ENCODE measurements at places on chromosomes 12 and 14.

- DNase-seq, result no peak
Observed at GRCh38 chr14:96653597-96653996, 143.6 kb upstream of the VRK1 start.

DNA sequence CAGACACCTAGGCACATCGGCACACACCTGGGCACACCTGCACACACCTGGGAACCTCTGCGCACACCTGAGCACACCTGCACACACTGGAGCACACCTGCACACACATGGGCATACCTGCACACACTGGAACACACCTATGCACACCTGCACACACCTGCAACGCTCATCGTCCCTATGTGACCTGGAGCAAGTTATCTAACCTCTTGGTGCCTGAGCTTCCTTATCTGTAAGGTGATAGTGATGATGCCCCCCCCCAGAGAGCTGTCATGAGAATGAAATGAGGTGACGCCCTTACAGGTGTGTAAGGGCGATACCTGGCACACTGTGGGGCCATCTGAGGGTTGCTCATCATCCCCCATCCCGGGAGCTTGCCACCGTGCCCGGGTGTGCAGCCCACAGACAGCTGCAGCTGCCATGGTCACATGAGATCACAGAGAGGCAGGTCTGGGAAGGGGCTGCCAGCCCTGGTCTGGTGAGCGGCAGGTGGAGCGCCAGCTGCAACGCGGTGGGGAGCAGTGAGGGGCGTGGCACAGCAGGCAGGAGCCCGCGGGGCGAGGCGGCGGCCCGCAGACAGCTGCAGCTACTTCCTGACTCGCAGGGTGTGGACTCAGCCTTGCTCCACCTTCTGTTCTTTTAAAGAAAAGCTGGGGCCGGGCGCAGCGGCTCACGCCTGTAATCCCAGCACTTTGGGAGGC is 59.9 kb upstream of the FBRSL1 start:
- peak; percentile 20 for DNase-seq

GRCh38 chr14:103740991-103741689 is 25.5 kb downstream of the ZFYVE21 start:
- DNase-seq, result no peak

DNA sequence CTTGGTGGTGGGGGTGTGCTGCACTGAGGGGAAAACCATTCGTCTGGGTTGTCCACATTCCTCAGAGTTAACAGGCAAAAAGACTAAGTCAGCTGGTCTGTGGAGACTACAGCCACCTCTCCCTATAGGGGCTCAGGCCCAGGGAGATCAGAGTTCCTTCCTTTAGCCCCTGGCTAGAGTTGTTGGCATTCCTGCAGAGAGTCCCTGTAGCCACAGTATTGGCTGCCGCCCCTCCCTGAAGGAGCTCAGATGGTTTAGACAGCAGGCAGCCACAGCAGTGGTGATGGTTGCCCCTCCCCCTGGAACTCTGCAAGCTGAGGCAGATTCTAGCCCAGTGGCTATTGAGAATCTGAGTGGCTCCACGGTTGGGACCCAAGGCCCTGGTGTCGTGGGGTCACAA is 1072.5 kb upstream of the ATXN7L3B start:
- DNase-seq, result no peak

DNA sequence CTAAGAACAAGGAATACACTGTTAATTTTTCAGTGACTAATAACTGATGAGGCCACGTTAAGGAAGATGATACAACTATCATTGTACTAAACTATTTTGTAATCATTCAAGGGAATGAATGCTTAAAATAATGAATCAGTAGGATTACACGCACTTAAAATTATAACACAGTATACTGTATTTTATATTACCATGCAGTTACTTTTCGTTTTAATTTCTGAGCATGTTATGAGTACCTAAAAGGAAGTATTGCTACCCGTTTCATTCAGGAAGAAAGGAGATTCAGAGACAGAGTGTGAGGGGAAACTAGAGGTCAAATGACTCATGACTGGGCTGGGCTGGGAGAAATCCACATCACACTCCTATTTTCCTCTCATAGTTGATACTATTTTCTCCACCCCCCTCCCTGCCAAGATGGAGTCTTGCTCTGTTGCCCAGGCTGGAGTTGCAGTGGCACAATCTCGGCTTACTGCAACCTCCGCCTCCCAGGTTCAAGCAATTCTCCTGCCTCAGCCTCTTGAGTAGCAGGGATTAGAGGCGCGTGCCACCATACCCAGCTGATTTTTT is 202.0 kb downstream of the PPM1H start:
- DNase-seq, result no peak

DNA sequence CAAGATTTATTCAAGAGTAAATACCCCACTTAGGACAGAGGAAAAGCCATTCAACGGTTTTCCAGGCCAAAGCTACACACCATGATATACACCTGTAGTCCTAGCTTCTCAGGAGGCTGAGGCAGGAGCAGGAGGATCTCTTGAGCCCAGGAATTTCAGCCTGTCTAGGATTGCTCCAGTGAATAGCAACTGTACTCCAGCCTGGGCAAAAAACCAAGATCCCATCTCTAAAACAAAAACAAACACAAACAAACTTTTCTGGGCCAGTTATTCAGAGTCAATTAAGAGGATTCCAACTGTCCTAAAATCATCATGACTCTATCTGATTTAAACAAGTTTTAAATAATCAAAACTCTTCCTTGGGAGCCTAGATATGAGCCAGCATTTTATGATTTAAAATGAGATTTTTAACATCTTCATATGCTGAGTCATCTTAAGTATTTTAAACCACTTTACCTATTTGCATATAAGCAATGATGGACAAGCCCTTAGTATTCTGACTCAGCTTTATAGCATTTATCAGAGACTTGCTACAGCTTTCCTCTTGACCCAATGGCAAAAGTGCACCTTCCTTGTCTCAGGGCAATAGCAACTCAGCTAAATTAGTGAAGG is 77.1 kb downstream of the KCNMB4 start:
- no peak for DNase-seq

DNA sequence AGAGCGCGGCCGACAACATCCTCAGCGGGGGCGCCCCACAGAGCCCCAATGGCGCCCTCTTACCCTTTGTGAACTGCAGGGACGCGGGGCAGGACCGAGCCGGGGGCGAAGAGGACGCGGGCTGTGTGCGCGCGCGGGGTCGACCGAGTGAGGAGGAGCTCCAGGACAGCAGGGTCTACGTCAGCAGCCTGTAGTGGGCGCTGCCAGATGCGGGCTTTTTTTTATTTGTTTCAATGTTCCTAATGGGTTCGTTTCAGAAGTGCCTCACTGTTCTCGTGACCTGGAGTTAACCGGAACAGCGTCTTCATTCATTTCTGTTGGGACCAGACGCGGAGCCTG is 103.8 kb upstream of the FKBP4 start:
- DNase-seq, result peak; percentile 11

DNA sequence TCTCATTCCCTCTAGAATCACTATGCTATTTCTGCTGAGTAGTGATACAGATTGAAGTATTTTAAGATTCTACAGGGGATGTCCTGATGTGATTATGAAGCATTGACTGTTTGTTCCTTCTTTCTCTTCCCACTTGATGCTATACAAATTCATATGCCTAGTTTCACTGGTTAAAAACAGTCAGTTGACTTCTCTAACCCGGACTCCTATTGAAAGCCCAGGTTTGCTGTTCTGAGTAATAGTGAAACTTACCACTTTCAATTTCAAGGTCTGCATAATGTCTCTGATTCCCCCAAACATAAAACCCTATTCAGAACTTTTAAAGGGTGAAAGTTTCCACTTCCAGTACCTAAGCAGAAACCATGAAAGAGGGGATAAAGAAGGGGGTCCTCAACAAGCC is 117.7 kb upstream of the RPL10L start:
- no peak for DNase-seq

- DNase-seq, result no peak
Observed at GRCh38 chr14:99199846-99200653, 71.9 kb downstream of the BCL11B start.

- no peak for DNase-seq
Observed at GRCh38 chr12:88338486-88338885, 196.4 kb downstream of the TMTC3 start.

GRCh38 chr12:109573914-109574244 is 285 bp downstream of the MVK start:
- no peak for DNase-seq

DNA sequence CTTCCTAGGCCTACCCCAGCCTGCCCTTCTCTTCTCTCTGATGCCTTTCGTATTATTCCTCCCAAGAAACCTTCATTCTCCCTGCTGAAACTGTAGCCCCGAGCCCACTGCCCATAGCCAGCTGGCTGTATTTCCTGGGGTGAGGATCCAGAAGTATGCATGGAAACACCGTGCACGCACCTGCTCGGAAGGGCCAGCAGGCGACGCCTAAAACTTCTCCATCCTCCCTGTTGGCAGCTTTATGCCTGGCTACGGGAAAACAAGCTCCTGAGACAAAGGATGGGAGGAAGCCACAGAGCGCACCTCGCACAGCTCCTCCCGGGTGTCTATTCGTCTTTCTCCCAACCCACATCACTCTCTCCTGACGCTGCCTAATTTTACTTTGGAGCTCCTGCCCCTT is 69.0 kb upstream of the CAPRIN2 start:
- DNase-seq, result no peak

DNA sequence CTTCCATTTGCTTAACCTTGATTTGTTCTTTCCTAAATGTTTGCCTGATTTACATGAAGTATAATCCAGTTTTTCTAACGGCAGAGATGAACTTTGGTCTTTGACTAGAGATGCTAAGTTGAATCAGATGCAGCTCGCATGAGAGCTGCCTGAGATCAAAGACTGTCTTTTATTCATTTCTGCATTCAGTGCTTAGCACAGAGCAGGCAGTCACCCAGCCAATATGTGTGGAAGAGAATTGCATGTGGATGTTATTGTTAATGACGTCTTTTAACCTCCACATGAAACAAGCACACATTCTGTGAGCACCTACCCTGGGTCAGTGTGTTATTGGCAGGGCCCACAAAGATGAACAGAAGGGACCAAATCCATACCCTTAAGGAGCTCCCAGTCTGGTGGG is 99.2 kb downstream of the SLC5A8 start:
- DNase-seq, result no peak

- DNase-seq, result no peak
Observed at GRCh38 chr12:45284096-45284901, 68.4 kb downstream of the ANO6 start.

DNA sequence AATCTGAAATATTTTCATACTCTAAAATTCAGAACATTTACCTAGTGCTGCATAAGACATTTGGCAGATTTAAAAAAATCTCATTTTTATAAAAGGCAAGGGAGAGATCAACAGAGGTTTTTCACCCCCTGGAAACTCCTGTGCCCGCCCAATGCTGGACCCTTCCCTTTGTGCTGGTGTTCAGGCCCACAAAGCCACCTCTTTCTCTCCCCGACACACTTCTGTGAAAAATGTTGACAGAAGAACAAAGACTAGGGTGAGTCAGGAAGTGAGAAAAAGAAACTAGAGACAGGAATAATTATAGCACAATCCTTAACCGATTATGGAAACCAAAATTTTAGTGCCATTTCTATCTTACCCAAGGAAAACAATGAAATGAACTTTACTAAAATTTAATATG is 197.7 kb upstream of the STXBP6 start:
- DNase-seq, result no peak

DNA sequence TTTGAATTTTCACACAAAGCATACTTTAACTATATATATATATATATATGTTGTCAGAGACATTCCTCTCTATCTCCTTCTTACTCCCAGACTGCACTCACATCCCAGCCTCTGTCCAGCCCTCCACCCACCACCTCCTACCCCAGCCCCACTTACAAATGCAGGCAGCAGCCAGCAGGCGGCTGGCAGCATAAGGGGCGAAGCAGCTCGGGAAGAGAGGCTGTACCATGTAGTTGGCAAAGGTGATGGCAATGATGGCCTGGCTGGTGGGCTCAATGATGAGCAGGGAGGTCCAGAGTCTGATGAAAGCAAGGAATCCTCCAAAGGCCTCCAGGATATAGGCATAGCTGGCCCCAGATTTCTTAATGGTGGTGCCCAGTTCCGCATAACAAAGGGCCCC is 2.5 kb downstream of the SLC7A7 start:
- no peak for DNase-seq

DNA sequence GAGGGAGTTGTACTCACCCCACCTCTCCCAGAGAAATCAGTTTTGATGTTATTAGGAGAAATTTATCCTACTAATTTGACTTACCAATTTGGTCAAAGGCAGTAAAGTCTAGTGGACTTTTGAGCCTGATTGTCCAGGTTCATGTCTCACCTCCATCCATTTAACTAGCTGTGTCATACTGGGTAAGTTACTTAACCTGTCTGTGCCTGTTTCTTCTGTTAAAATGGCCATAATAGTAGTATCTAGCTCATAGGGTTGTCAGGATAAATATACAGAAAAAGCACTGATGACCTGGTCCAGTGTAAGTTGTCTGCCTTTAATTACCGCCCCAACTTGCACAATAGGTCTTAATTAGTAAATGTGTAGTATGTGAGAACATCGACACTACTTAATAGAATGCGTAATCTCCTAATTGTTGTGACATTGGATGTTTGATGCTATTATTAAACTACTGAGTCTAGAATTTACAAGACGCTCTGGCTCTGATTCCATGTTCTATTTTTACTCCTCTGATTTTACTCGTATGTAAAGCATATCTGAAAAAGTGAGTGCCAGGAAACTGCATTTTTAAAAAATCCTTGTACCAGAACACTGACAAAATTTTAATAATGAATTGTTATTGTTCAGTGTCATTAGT is 1.5 kb downstream of the RAB21 start:
- no peak for DNase-seq

DNA sequence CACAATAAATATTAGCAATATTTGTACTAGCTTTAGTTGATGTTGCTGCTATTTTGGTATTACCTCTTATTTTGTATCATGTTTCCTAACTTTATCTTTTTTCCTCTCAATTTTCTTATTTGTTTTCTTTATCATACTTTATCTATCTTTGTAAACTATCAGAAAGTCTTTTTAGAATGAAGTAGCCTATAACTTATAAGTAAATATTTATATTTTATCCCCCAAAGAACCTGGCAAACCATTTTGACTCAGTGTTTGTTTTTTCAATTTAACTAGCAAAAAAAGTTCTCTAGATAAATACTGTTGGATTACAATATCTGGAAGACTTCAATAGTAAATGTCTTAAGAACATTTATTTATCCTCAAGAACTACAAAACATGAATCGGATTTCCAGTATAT is 135.7 kb upstream of the PDZRN4 start:
- DNase-seq, result no peak

GRCh38 chr12:53949631-53950436 is 4.9 kb upstream of the HOXC12 start:
- DNase-seq, result no peak

GRCh38 chr14:40058901-40059897 is 627.0 kb upstream of the FBXO33 start:
- DNase-seq, result no peak

DNA sequence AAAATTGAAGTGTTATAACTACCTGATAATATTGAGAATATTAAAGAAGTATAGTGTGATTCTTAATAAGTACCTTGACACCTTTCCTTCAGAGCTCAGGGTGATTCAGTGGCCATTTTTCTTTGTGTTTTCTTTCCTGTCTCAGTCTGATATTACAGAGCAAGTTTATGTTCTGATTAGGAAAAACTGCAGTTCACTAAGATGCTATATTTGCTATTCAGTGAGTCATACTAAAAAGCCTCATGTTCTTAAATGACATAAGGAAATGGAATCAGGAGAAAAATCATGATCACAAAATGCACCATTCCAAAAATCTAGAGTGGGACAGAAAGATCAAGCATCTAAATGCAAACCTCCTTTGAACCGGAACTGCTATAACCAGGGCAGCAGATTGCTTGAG is 390.6 kb upstream of the ATP2B1 start:
- DNase-seq, result no peak

GRCh38 chr14:101398011-101398410 is 163.3 kb upstream of the DIO3 start:
- no peak for DNase-seq

GRCh38 chr12:45977620-45978019 is 12.8 kb downstream of the SCAF11 start:
- DNase-seq, result no peak

All from stimulated activated CD8-positive, alpha-beta memory T cell treated with anti-CD3 and anti-CD28 coated beads, Interleukin-4, amount 100 ng/mL, for 1 hour (primary cell).